ENCODE measurements at places on chromosomes 1 and 21.

- no peak for DNase-seq
Measured at GRCh38 chr1:115671176-115671934, 29.6 kb downstream of the VANGL1 start.

DNA sequence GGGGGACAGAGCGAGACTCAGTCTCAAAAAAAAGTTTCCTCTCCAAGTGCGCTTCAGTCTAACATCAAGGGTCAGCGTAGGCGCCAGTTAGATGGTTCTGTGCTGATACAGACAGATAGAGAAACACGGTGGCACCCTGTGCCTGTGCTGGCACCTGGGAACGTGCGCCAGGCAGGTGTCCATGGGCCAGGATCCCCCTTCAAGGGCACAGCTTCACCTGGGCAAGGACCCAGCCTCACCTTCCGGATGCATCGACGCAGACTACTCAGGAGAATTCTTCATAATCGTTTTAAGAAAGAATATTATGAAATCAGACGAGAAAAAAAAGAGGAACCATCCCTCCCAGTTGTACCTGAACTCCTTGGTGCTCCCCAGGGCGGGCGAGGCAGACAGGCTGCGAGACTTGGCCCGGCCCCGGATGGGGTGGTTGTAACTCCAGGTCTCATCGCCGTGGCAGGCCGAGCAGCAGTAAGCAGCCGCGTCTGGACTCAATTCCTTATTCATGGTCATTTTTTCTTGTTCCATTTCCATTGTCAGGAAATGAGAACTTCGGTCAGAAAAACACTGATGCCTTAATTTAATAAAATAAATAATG lies 13.3 kb downstream of the NADK start:
- DNase-seq, result no peak

- DNase-seq, result no peak
Measured at GRCh38 chr1:85585799-85586198, 5.2 kb downstream of the CCN1 start.

DNA sequence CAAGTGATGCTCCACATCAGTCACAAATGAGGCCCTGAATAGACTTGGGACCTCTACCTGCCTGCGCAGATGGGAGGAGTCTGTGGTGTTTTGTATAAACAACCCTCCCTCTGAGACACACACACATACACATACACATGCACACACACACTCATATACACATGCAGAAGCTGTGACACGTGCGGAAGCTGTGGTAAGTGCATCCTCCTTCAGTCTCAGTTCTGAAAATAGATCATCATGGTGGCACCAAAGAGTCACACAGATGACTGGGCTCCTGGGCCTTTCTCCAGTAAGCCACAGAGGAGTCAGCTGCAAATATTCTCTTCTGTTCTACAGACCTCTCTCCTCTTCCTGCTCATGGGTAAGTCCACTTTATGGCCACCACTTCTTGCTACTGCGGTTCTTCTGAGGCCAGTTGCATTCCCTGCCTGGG lies at the start of gene LY9:
LY9 (plus strand) TSS at position 224 of the 433 bp plus-strand sequence; CDS start at position 238, 14 bp downstream.
- DNase-seq, result no peak

- DNase-seq, result no peak
Measured at GRCh38 chr1:32100807-32101708, 6.8 kb upstream of the KPNA6 start.

Measured in KG1 (cell line).